Stimulated activated CD4-positive, alpha-beta T cell treated with anti-CD3 and anti-CD28 coated beads, TNF-alpha, amount 100 ng/mL, for 1 hour (primary cell): ENCODE measurements at places on chromosomes 11 and 22.

GRCh38 chr11:68031144-68031464, 623 bp downstream of the NDUFS8 start:
- DNase-seq = no peak

- DNase-seq = no peak
Observed at GRCh38 chr11:103904324-103904667, 132.1 kb upstream of the DDI1 start.

DNA sequence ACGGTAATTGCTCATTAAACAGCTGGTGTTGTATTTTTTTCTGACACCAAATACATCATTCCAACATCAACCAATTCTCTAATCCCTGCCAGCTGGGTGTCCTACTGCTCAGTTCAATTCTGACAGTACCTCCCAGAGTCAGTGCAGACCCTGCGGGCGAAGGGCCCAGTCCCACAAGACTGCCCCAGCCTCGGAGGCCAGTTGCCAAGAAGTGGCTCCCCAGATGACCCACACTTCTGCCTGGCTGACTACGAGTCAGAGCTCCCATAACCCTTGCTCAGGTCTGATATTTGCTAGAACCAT, 147.2 kb downstream of the CTTN start:
- no peak for DNase-seq

- DNase-seq = no peak
Observed at GRCh38 chr11:111565114-111565720, 24.7 kb downstream of the LAYN start.

- no peak for DNase-seq
Observed at GRCh38 chr11:92779746-92780145, 189.7 kb upstream of the MTNR1B start.

- no peak for DNase-seq
Observed at GRCh38 chr11:113270080-113270479, 44.3 kb upstream of the TTC12 start.

GRCh38 chr11:119339589-119340334, 921 bp downstream of the C1QTNF5 start:
- DNase-seq = no peak
